ENCODE measurements at places on chromosomes 11 and 22.
A peak's percentile ranks its signal among the peaks of the same experiment; 100 is the strongest.

DNA sequence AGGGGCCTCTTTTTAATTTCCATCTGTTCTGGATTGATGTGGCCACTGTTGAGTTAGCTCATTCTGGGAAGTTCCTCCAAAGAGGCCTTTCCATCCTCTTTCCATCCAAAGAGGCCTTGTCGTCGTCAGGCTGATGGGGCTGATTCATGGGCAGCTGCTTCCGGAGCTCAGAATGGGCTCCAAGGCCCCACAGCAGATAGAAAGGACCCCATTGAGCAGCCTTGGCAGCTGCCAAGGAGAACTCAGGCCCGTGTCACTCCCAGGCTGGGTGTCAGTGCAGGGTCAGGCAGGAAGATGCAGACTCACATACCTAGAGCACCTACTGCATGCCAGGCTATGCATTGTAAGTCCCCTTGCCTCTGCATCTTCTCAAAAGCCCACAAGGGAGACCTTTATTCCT lies 524.1 kb downstream of the MIAT start:
- no peak for DNase-seq

- no peak for DNase-seq
These were observed 4.9 kb downstream of the PTDSS2 start for GRCh38 chr11:454801-455565.

GRCh38 chr11:93517611-93518010 lies 25.6 kb downstream of the SMCO4 start:
- DNase-seq, result no peak

DNA sequence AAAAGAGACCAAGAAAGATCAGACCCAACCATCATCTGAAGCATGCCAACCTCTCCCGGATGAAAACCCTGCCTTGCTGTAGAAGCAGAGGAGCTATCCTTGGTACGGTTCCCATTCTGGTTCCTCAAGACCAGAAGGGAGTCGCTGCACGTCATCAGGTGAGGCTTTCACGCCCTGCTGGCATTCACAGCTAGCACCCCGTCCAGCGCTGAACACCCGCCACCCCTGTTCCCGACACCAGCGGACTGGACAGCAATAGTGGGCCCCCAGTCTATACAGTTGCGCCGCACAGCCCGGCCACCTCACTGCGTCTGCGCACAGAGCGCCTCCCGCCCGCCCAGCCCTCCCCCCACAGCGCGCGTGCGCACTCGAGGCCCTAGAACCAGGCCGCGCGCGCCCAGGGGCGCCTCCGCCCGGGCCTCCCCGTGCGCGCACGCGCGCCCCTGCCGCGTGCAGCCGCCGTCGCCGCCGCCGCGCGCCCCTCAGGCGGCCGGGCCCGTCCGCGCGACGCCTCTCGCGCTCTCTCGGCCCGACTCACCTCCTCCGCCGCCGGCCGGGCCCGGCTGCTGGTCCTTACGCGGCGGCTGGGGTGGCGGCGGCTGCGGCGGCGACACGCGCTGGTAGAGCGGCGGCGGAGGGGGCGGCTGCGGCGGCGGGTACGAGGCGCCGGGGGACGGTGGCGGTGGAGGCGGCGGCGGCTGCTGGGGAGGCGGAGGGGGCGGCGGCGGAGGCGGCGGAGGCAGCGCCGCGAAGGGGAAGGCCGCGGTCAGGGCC lies 706 bp downstream of the SF1 start:
- peak; percentile 84 for DNase-seq

DNA sequence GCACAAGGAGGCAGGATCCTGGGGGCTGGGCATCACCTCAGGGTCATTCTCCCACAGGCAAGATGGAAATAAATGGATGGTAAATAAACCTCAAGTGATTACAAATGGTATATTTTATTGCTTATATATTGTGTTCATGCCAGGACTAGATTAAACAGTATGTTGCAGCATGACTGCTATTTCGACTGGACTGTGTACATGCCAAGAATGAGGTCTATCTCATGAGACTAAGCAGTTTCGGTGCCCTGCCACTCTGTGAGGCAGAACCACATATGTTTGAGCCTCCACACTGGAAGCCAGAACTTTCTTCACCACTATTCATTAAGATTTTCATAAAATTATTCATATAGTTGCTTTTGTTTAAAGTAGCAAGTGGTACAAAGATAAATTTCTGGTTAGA lies 140.2 kb downstream of the DDX10 start:
- no peak for DNase-seq

GRCh38 chr11:105774899-105775298 lies 165.0 kb downstream of the GRIA4 start:
- DNase-seq, result peak; percentile 51

- DNase-seq, result no peak
These were observed 1.5 kb downstream of the ADAMTS8 start for GRCh38 chr11:130426837-130427341.

- DNase-seq, result no peak
These were observed 19.1 kb upstream of the BSX start for GRCh38 chr11:123000721-123001120.

DNA sequence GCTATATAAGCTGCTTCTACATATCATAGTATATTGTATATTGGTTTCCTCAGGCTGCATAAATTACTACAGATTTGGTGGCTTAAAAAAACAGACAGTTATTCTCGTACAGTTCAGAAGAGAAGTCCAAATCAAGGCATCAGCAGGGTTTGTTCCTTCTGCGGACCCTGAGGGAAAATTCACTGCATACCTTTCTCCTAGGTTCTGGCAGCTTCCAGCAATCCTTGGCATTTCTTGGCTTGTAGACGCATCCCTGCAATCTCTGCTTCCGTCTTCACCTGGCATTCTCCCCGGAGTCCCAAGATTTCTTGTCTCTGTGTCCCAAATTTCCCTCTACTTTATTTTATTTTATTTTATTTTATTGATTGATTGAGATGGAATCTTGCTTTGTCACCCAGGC lies 142.8 kb downstream of the COMMD9 start:
- DNase-seq, result peak; percentile 80

- no peak for DNase-seq
These were observed 25.7 kb downstream of the CELF1 start for GRCh38 chr11:47527186-47527585.

Measured in mesendoderm (in vitro differentiated cells).